ENCODE measurements at places on chromosomes 7 and 10. TPM values are rescaled to one million over a fixed set of nuclear protein-coding genes. Genes with fewer than 3 reads are reported as not detected.

SEMA4G gene
- 1.3 TPM for total RNA-seq

CUZD1 gene
- 0.15 TPM for total RNA-seq

EVX1 gene
- total RNA-seq = not detected

SGMS1 gene
- 20.6 TPM for total RNA-seq

TEX36 gene
- not detected for total RNA-seq

SDK1 gene
- 2.0 TPM for total RNA-seq

C1QL3 gene
- 0.15 TPM for total RNA-seq

IDI2 gene
- not detected for total RNA-seq

HOXA3 gene
- total RNA-seq = not detected

FGL2 gene
- total RNA-seq = not detected

HOXA7 gene
- total RNA-seq = 1.9 TPM

TAS2R4 gene
- total RNA-seq = 1.00 TPM

CNTNAP2 gene
- total RNA-seq = not detected

NET1 gene
- 19.3 TPM for total RNA-seq

EMX2 gene
- not detected for total RNA-seq

FGF8 gene
- not detected for total RNA-seq

ASB10 gene
- not detected for total RNA-seq

TIMM23B gene
- total RNA-seq = 21.1 TPM

ZNF425 gene
- 1.5 TPM for total RNA-seq

SNCG gene
- not detected for total RNA-seq

FAM237B gene
- not detected for total RNA-seq

WIPF3 gene
- total RNA-seq = 0.36 TPM

STOX1 gene
- total RNA-seq = under 0.01 TPM

ITIH2 gene
- not detected for total RNA-seq

OR2A42 gene
- total RNA-seq = not detected

TFEC gene
- not detected for total RNA-seq

SUN3 gene
- total RNA-seq = 0.67 TPM

SEMA3A gene
- total RNA-seq = 1.5 TPM

ZNF107 gene
- 6.2 TPM for total RNA-seq

ASAH2 gene
- 1.9 TPM for total RNA-seq

PLXNA4 gene
- under 0.01 TPM for total RNA-seq

ARHGEF5 gene
- 3.8 TPM for total RNA-seq
